T-helper 22 cell (primary cell): ENCODE measurements at places on chromosomes 2 and 18.
A peak's percentile ranks its signal among the peaks of the same experiment; 100 is the strongest.

GRCh38 chr2:132586101-132586511 is 83.9 kb downstream of the LYPD1 start:
- DNase-seq: no peak

GRCh38 chr2:212180408-212181083 is 358.1 kb downstream of the ERBB4 start:
- DNase-seq: no peak

- no peak for DNase-seq
These were observed 17.9 kb downstream of the GREB1 start for GRCh38 chr2:11551569-11552259.

DNA sequence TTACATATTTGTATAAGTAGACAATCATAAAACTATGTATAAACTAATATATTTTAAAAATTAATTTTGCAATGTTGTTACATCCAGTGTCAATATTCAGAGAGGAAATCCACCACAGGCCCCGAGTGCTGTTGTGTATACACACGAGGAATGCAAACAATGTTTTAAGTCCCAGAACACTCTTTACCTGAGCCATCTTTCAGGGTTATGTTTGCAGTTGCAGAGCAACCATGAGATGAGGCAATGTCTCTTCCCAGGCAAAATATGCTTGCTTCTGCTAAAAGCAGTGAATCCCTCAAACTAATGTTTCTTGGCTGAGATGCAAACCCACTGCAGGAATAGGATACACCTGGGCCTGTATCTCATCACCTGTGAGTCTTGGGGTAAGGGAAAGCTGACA is 91.3 kb downstream of the ASXL2 start:
- DNase-seq: no peak

- no peak for DNase-seq
These were observed 6.9 kb upstream of the SLC14A2 start for GRCh38 chr18:45608400-45608799.

DNA sequence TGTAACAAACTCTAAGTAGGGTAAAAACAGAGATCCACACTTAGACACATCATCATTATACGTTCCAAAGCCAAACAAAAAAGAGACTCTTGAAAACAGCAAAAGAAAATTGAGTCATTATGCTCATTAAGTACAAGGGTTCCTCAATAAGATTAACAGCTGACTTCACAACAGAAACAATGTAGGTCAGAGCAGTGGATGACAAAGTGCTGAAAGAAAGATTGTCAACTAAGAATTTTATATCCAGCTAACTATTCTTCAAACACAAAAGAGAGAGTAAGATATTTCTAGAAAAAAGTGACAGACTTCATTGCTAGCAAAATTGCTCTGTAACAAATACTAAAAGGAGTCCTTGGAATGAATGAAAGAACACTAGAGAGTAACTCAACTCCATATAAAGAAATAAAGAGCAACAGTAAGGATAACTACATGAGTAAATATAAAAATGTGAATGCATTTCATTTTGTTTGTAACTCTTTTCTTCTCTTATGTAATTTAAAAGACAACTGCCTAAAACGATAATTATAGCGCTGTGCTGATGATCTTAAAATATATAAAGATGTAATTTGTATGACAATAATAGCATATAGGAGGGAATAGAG is 23.8 kb upstream of the DNER start:
- DNase-seq: no peak

- DNase-seq: no peak
These were observed 106.8 kb downstream of the RTP5 start for GRCh38 chr2:241976296-241976695.

DNA sequence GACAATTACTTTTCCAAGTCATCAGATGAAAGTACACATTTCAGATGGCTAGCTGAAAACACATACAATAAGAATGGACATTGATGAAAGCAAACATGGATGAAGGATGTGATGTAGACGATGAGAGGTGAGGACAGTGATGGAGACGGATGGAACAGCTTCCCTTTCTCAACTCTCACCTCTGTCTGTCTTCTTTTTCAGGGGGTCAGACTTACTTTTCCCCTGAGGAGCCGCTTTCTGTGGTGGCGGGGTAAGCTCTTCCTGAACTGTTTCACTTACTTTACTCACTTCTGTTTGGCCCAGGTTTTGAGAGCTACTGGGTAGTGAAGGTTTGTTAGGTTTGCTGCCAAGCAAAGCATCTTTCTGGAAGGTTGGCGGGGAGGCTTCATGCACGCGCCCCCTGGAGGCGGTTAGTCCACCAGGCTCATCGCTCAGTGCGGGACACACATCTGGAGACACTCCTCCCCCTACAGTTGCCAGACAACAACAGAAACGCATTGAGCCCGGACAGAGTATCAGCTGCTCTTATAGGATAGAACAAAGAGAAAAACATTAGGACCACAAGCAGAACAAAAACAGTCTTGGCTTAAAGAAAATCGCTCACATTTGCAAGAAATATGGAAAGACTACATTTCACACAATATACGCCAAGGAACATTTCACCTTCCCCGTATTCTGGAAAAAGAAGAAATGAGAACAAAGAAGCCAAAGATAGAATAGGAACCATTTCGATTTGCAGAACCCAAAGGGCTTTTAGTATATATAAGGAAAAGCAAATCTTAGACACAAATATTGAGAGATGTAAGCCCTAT is 90.5 kb downstream of the MYOM1 start:
- DNase-seq: peak; percentile 49

- peak; percentile 10 for DNase-seq
These were observed 615 bp downstream of the GORASP2 start for GRCh38 chr2:170929686-170930050.

GRCh38 chr2:221215487-221215886 is 356.6 kb downstream of the EPHA4 start:
- no peak for DNase-seq

DNA sequence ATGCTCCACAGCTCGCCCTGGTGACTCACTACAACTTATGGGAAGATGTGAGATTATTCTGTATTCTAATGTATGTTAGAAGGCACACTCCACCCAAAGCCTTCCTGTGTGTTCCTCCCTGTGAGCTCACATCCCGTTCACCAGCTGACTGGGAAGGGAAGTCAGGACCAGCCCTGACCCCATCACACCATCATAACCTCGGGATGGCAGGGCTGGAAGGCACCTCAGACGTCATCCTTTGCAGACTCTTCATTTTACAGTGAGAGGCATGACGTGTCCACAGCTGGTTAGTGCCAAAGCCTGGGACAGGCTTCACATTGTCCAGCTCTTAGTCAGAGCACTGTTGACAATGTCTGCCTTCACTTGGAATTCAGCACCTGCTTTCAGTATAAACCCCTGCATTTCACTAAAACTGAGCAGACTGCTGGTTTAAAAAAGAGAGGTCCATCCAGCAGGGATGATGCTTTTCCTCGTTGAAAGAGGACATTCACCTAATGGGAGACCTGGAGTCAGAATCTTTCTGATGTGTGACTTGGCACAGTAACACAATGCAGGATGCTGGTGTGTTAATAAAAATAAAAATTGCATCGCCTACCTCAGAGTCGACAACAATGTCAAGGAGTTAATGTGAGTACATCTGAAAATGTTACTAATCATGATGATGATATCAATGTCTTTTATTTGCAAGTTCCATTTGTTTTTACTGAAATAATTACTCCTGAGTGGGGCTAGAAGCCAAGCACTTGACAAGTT is 418.0 kb upstream of the TNP1 start:
- no peak for DNase-seq

DNA sequence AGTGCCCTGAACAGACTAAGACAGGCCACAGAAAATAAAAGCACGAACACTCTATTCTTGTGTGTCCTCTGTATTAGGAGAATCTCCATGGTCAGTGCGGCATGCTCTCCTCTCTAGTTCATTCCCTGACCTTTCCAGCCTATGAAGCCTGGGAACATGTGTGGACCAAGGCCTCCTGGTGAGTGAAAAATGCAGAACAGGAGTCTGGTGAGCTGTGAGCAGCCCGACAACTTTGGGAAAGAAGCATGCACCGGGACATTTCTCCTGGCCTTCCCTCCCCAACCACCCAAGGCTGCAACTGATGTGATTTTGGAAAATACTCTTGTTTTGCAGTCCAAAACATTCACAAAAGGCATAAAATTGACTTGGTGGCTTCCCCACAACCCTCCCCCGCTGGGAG is 878.3 kb upstream of the ID2 start:
- DNase-seq: no peak

- no peak for DNase-seq
These were observed 21.9 kb downstream of the PPP4R3B start for GRCh38 chr2:55595536-55595935.

DNA sequence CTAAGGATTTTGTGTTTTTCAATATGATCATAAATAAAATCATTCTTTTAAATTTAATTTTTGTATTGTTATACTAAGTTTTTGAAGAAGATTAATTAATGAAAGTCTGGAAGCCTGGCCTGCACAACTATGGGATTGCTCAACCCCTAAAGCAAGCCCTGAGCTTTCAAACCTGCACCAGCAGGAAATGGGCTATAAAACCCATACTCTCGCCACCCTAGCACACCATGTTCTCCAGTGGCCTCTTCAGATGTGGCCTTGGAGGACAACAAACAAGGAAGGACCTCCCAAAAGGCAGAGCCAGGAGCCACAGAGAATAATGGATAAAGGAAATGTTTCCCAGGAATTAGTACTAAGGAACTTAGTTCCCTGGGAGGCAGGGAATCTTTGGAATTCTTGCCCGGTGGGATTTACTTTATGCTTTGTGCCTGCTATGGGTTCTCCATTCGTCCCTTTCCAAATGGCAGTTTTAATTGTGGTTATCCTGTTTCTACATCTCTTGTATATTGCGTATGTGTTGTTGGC is 212.5 kb downstream of the ZFP36L2 start:
- DNase-seq: no peak

DNA sequence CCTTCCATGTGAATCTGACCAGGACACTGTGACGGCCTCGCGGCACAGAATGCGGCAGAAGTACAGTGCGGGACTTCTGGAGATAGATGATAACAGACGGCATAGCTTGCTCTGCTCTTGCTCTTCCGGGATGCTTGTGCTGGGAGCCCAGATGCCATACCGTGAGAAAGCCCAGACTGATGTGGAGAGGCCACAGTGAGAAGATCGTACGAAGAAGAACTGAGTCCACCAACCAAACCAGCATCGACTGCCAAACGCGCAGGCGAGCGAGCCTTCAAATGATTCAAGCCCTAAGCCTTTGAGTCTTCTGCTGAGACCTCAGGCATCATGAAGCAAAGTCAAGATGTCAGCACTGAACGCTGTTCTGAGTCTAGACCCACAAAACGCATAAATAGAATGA is 33.7 kb downstream of the DTNB start:
- no peak for DNase-seq

- no peak for DNase-seq
These were observed 110.7 kb upstream of the HAAO start for GRCh38 chr2:42902939-42903709.

DNA sequence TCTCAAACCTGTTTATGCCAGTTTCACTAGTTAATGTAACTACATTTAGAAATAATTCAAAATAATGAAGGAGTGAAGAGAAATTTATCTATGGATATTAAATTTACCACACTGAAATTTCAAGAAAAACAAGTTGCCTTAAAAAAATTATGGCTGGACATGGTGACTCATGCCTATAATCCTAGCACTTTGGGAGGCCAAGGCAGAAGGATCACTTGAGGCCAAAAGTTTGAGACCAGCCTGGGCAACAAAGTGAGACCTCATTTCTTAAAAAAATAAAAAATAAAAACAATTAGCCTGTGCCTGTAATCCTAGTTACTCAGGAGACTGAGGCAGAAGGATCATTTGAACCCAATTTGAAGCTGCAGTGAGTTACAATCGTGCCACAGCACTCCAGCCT is 29.9 kb downstream of the HDLBP start:
- no peak for DNase-seq

- DNase-seq: no peak
These were observed 98.2 kb upstream of the HNMT start for GRCh38 chr2:137865954-137866540.

DNA sequence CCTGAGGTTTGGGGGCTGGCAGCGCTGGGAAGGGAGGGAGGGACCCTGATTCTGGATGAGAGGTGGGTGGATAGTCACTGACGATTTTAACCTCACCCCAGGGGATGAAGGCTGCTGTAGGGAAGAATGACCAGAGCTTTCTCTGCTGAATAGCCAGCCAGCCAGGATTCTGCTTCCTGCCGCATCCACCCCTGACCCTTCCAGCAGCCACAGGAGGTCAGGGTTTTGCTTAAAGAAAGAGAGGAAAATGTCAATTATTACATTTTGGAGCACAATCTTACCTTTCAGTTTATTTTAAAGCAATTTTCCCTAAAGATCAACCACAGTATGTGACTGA is 217.7 kb downstream of the GBX2 start:
- DNase-seq: no peak

GRCh38 chr2:240992572-240993291 is 5.7 kb upstream of the SNED1 start:
- no peak for DNase-seq

- DNase-seq: peak; percentile 98
These were observed 602 bp upstream of the DNPEP start for GRCh38 chr2:219388121-219388906.

- no peak for DNase-seq
These were observed 418.6 kb upstream of the SLC39A10 start for GRCh38 chr2:195238379-195238778.

- no peak for DNase-seq
These were observed 101.4 kb downstream of the HDAC4 start for GRCh38 chr2:239299218-239299939.

DNA sequence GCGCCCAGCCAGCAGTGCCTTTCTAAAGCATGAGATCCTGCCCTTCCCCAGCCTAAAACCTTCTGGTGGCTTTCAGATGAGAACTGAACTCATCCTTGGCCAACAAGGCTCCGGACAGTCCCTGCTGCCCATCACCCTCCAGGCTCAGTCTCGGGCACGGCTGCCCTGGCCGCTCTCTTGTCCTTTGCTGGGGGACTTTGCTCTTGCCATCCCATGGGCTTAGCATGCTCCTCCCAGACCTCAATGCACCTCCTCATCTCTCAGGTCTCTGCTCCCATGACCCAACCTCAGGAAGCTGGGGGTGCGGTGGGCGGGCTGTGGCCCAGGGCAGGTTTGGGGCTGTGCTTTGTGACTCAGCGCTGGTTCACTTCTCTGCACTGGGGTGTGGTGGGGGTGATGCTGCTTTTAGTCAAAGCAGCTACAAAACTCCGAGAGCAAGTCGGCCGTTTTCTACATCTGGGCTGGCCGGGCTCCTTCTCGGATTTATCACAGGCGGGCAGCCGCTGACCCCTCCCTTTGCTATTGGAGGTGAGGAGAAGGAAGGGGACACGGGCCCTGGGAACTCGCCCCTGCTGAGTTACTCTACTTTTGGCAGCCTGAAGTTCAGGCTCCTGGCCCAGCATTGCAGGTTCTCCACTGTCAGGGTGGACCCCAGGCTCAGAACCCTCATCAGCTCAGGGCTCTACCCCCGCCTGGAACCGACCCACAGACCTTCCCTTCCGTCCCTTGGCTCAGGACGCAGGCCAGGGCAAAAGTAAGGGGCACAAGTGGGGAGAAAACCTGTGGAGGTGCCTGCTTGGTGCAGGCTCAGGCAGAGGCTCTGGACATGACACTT is 90.6 kb upstream of the TAF1B start:
- peak; percentile 77 for DNase-seq
